ENCODE measurements at places on chromosomes 12 and 14.

DNA sequence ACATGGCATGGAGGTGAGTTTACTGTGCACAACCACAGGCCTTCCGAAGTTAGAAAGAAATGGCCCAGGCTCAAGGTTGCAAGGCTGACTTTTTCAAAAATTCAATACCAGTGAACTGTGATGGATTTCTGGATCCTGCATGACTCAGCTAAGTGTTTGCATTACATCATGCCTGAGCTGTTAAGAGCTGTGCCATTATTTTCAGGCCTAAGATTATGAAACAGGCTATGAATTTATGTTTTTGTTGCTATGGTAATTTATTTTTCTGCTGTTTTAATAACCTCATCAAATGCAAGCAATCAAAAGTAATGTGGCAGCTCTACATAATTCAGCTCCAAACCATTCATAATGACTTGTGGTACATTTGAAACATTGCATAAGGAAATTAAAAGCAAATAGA is 457.7 kb upstream of the TMEM132C start:
- peaks cover 2% of the 10 kb centered on the region for H3K36me3 ChIP-seq
- H3K27me3 ChIP-seq: no peaks in the 10 kb centered on the region
- no peak for DNase-seq
- H3K27ac ChIP-seq: no peak overlapping the region
- H3K4me1 ChIP-seq: no peaks in the 10 kb centered on the region

- peaks cover 14% of the 10 kb centered on the region for H3K27me3 ChIP-seq
- H3K36me3 ChIP-seq: no peaks in the 10 kb centered on the region
- DNase-seq: no peak
- H3K4me1 ChIP-seq: peaks cover 18% of the 10 kb centered on the region
- H3K27ac ChIP-seq: no peak overlapping the region
- H3K4me3 ChIP-seq: no peak overlapping the region
Measured at GRCh38 chr12:56839915-56840325, 76.8 kb downstream of the HSD17B6 start.

GRCh38 chr12:98228683-98229539 is 286.5 kb upstream of the TMPO start:
- H3K4me3 ChIP-seq: no peak overlapping the region
- H3K27me3 ChIP-seq: peaks cover 10% of the 10 kb centered on the region
- no peaks in the 10 kb centered on the region for H3K36me3 ChIP-seq
- no peaks in the 10 kb centered on the region for H3K4me1 ChIP-seq

GRCh38 chr12:68178774-68179439 is 19.4 kb upstream of the IFNG start:
- DNase-seq: no peak
- no peaks in the 10 kb centered on the region for H3K27me3 ChIP-seq
- peaks cover 7% of the 10 kb centered on the region for H3K36me3 ChIP-seq
- peaks cover 64% of the 10 kb centered on the region for H3K4me1 ChIP-seq
- no peak overlapping the region for H3K4me3 ChIP-seq

- H3K4me3 ChIP-seq: no peak overlapping the region
- no peak overlapping the region for H3K27ac ChIP-seq
- DNase-seq: no peak
- H3K4me1 ChIP-seq: peaks cover 9% of the 10 kb centered on the region
Measured at GRCh38 chr14:73913256-73913655, 26.6 kb downstream of the ZNF410 start.

DNA sequence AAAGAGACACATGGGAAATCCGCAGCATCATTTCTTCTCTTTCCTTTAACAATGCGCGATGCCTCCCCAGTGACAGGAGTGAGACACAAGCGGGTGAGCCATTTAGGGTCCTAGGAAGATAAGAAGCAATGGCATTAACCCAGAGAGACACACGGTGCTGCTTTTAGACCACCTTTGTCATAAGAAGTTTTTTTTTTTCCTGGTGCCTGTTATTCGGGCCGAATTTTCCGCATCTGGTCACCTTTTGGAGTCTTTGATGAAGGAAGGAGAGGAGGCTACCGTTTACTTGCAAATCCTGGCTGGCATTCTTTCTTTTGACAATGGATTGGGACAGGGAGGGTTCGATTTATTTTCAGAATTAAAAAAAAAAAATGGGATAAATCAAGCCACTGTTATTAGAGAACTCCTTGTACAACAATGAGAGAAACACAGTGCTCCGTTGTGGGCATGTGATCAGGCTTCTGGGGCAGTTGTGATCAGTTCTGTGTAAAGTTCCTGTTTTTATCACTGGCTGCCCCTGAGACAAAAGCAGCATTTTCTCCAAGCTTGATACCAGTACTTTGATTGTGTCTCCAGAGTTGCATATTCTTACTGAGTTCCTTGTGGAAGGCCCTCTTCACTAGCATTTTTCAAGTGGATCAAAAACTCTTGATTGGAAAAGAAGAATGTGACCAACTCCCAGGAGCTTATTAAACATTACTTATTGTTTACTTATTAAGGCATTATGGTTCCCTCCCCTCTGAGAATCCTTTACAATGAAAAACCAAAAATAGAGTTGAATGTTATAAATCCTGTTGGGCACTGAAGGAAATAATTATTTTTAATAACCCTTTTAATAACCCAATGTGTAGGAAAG is 1.1 kb downstream of the DIP2B start:
- peak overlapping the region; percentile 53 for H3K27ac ChIP-seq
- H3K4me3 ChIP-seq: peak overlapping the region; percentile 95
- DNase-seq: no peak

- H3K36me3 ChIP-seq: no peaks in the 10 kb centered on the region
- no peak overlapping the region for H3K4me3 ChIP-seq
- no peaks in the 10 kb centered on the region for H3K27me3 ChIP-seq
Measured at GRCh38 chr12:622416-622815, 40.8 kb downstream of the NINJ2 start.

GRCh38 chr14:83714151-83714550 is 1815.8 kb upstream of the FLRT2 start:
- no peak overlapping the region for H3K27ac ChIP-seq
- H3K4me3 ChIP-seq: no peak overlapping the region
- no peak for DNase-seq
- H3K36me3 ChIP-seq: no peaks in the 10 kb centered on the region
- H3K27me3 ChIP-seq: no peaks in the 10 kb centered on the region
- H3K4me1 ChIP-seq: no peaks in the 10 kb centered on the region

- H3K27ac ChIP-seq: no peak overlapping the region
- no peaks in the 10 kb centered on the region for H3K4me1 ChIP-seq
- DNase-seq: no peak
- H3K4me3 ChIP-seq: no peak overlapping the region
Measured at GRCh38 chr12:115132145-115132544, 448.2 kb upstream of the TBX3 start.

DNA sequence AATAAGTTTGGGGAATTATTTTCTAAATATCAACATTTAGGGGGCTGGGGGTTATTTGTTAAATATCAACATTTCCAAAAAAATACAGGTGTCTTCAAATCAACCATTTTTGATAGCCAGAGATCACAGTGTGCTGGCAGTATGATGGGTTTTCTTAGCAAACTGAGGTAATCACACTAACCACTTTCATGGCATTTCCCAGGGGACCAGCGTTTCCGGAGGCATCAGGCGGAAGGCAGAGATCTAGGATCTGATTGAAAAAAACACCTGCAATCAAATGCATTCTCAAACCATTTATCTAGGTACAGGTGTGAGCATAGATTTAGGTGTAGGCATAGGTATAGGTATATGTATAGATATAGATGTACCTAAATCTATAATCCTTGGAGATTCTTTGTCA is 34.6 kb downstream of the GLRX5 start:
- peaks cover 15% of the 10 kb centered on the region for H3K27me3 ChIP-seq
- H3K4me3 ChIP-seq: no peak overlapping the region
- no peak for DNase-seq
- no peak overlapping the region for H3K27ac ChIP-seq

DNA sequence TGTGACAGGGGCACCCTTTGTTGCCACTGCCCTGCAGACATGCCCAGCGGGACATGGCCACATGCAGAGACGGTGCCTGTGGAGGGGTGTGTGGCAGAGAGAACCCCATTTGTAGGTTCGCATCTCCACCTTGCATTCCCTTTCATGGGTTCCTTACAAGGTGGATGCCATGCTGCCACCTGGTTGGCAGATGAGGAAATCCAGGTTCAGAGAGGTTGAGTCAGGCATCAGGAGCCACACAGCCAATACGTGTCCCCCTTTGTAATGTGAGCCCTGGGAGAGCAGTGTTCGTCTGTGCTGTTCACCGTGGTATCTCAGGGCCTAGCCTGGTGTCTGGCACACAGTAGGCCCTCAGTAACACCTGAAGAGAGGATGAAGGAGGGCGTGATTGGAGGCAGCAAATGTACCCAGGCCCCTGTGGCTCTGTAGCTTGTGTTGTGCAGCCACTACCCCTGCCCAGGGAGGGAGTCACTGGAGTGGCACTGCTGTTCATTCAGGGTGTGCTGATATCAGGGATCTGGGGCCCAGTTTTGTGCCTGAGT is 9.1 kb downstream of the SH2B3 start:
- no peaks in the 10 kb centered on the region for H3K27me3 ChIP-seq
- peaks cover 54% of the 10 kb centered on the region for H3K4me1 ChIP-seq
- H3K4me3 ChIP-seq: no peak overlapping the region
- DNase-seq: no peak
- peaks cover 28% of the 10 kb centered on the region for H3K36me3 ChIP-seq
- peak overlapping the region; percentile 88 for H3K27ac ChIP-seq

DNA sequence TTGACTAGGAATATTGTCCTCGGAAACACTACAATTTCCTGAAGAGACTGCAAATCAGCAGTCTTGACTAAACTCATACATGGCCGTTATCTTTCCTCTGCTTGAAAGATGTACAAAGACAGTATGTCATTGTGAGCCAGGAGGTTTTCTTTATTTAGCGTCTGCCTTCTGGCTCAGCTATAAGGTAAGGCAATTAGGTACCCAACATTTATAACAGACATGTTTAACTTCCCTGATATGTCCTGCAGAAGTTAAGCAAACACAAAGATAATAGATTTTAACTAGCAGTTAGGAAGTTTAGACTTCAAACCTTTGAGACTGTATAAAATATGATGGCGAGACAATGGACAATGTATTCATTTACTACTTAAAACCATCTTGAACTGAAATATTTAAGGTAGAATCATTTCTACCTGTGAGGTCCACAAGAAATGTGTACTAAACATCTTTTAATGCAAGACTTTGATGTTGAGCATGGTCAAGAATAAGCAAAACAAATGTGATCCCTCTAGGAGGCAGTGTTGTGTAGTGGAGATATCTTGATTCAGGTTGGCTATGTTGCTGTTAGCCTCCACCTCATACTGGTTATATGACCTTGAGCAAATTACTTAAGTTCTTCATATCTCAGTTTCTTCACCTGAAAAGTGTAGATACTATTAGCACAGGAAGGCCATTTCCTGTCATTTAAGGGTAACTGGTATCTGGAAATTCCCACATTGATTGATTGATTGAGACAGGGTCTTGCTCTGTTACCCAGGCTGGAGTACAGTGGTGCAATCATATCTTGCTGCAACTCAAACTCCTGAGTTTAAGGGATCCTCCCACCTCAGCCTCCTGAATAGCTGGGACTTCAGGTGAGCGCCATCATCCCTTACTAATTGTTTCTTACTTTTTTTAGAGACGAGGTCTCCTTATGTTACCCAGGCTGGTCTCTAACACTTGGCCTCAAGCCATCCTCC is 96.3 kb upstream of the EEA1 start:
- H3K27me3 ChIP-seq: no peaks in the 10 kb centered on the region
- H3K4me1 ChIP-seq: no peaks in the 10 kb centered on the region
- H3K36me3 ChIP-seq: no peaks in the 10 kb centered on the region
- H3K27ac ChIP-seq: no peak overlapping the region
- DNase-seq: no peak
- no peak overlapping the region for H3K4me3 ChIP-seq

GRCh38 chr14:71985538-71986189 is 53.4 kb downstream of the RGS6 start:
- H3K4me1 ChIP-seq: no peaks in the 10 kb centered on the region
- H3K36me3 ChIP-seq: no peaks in the 10 kb centered on the region
- no peak overlapping the region for H3K4me3 ChIP-seq
- H3K27me3 ChIP-seq: peaks cover 40% of the 10 kb centered on the region

- H3K4me3 ChIP-seq: no peak overlapping the region
- no peak overlapping the region for H3K27ac ChIP-seq
- peaks cover 1% of the 10 kb centered on the region for H3K36me3 ChIP-seq
- H3K4me1 ChIP-seq: peaks cover 6% of the 10 kb centered on the region
Measured at GRCh38 chr12:59763835-59764234, 168.0 kb downstream of the SLC16A7 start.

DNA sequence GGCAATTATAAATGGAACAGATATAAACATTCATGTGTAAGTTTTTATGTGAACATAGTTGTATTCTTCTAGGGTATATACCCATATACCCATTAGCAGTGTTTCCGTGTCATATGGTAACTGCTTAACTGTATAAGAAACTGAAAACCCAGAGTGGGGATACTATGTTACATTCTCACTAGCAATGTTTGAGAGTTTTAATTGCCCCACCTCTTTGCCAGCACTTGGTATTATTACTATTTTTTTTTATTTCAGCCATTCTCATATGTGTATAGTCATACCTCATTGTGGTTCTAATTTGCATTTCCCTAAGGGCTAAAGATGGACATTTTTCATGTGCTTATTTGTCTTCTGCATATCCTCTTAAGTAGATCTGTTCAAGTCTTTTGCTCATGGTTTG is 28.7 kb upstream of the ITPR2 start:
- H3K27me3 ChIP-seq: no peaks in the 10 kb centered on the region
- H3K4me1 ChIP-seq: peaks cover under 1% of the 10 kb centered on the region
- no peak overlapping the region for H3K27ac ChIP-seq
- no peak for DNase-seq

- H3K27me3 ChIP-seq: no peaks in the 10 kb centered on the region
- H3K36me3 ChIP-seq: peaks cover 35% of the 10 kb centered on the region
- H3K4me1 ChIP-seq: peaks cover under 1% of the 10 kb centered on the region
- no peak for DNase-seq
- no peak overlapping the region for H3K27ac ChIP-seq
Measured at GRCh38 chr14:71725922-71726579, 206.2 kb upstream of the RGS6 start.

DNA sequence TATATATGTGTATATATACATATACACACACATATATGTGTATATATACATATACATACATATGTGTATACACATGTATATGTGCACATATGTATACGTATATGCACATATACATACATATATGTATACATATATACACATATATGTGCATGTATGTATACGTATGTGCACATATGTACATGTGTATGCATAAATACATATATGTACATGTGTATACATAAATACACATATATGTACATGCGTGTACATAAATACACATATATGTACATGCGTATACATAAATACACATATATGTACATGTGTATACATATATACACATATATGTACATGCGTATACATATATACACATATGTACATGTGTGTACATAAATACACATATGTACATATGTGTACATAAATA is 33.3 kb upstream of the ZNF740 start:
- no peak overlapping the region for H3K4me3 ChIP-seq
- no peaks in the 10 kb centered on the region for H3K4me1 ChIP-seq
- no peak for DNase-seq
- no peak overlapping the region for H3K27ac ChIP-seq

GRCh38 chr12:113613414-113613813 is 141.7 kb upstream of the LHX5 start:
- peaks cover 84% of the 10 kb centered on the region for H3K27me3 ChIP-seq
- no peak overlapping the region for H3K4me3 ChIP-seq
- H3K4me1 ChIP-seq: no peaks in the 10 kb centered on the region
- DNase-seq: no peak
- peaks cover 2% of the 10 kb centered on the region for H3K36me3 ChIP-seq
- no peak overlapping the region for H3K27ac ChIP-seq

GRCh38 chr12:113103756-113104450 is 31.7 kb downstream of the RASAL1 start:
- H3K36me3 ChIP-seq: peaks cover 3% of the 10 kb centered on the region
- peaks cover 8% of the 10 kb centered on the region for H3K4me1 ChIP-seq
- H3K27me3 ChIP-seq: no peaks in the 10 kb centered on the region
- H3K4me3 ChIP-seq: peak overlapping the region; percentile 74
- H3K27ac ChIP-seq: no peak overlapping the region
- DNase-seq: peak; percentile 46

Measured in central memory CD8-positive, alpha-beta T cell (primary cell).